Caudate nucleus (tissue), 63 donors: ENCODE measurements at places on chromosomes 2 and 18.

DNA sequence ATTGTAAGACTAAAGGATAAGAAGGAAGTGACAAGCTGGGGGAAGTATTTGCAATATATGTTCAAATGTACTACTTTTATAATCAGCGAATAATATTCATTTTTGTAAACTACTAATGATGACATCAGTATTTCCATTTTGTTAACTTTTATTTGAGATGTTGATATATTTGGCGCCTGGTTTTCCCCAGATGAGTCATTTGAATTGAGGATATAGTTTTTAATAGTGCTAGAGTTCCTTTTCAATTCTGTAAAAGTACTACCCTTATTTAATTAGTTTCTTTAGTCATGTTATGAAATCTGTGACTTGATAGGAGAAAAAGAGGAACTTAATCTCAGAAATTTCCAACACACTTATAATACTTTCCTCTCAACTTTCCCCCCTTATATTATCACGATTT is 495.3 kb downstream of the IRS1 start:
- no peak for DNase-seq

DNA sequence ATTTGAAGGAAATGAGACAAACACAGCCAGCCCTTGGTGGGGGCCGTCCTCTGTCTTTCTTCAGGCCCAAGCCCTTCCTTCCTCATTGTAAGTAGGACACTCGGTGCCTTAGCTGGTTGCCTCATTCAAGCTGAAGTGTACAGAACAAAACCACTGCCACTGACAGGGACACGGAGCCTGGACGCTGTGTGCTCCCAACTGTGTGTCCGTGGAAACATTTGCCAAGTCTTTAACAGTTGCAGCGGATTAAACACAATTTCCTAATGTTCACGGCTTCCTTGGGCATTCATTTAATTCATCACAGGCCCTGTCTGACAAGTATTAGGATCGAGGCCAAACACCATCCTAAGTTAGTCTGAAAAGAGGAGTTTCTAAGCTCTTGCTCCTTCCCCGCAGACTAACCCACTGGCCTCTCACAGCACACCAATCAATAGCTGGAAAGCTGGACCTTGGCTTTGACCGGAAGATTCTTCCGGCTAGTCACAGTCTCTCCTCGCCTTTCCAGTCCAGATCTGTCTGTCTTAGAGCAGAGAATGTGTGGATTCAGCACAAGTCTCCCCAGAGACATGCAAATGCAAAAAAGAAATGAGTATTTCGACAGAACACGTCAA is 68.7 kb upstream of the ACSL3 start:
- peak; percentile 44 for DNase-seq

DNA sequence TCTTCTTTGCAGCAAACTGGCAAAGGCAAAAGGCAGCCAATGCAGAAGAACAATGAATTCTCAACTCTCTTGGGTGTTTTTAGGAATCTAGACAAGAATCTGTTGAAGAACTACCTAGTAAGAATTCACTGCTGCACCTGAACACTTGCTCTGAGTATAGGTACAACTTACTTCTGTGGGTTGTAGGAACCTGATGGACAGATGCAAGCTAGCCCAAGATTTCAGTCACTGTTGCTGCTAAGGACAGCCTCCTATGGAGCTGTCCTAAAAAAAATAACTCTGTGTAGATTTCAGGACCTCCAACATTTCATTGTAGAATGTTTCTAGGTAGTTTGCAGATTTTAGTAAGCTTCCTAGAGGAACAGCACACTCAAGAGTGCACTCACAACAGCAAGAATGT is 363.5 kb downstream of the CBLN2 start:
- DNase-seq, result no peak

- no peak for DNase-seq
Observed at GRCh38 chr2:200451511-200451910, 58.4 kb downstream of the KCTD18 start.

GRCh38 chr2:2872713-2873449 is 504.7 kb downstream of the EIPR1 start:
- no peak for DNase-seq

DNA sequence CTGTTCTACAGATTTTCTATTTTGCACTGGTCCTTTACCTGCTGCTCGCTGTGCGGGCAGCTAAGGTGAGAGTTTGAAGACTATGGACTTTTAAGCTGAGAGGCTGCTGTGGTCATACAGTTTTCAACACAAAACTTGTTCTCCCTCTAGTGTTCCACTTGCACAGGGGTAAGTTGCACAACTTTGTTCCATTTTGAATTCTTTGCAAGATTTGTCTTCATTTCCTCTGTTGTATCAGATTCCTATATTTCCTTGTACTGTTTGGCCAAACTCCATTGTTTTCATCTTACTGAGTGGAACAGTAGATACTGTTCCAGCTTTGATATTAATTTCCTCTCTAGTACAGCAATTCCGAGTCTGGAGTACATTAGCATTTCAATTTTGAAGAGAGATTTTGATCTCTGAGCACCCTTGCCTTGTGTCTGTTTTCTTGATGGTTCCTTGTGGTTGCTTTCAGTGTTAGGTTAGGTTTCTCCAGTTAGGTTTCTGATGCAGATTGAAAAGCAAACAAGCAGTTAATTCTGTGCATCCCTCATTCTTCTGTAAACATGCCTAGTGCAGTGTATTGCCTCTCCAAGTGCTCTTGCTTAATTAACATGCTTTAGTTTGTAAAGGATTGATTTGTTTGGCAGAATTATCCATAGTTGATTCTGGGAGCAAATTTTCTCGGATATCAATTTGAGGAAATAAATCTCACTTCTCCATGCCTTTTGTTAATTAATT is 188.8 kb downstream of the PTPRM start:
- no peak for DNase-seq

DNA sequence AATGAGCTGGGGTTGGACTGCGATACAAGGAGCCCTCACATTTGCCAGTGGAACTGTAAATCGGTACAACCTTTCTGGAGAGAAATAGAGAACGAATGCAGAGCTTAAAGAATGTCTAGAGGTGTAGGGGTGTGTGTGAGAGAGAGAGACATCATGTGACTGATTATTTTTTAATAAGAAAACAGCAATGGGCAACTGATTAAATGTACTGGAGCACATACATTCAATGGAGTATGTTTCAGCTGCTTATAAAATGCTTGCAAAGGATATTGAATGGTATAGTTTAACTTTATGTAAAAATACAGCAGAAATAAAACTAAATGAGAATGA is 391 bp upstream of the TMEM17 start:
- DNase-seq, result no peak

DNA sequence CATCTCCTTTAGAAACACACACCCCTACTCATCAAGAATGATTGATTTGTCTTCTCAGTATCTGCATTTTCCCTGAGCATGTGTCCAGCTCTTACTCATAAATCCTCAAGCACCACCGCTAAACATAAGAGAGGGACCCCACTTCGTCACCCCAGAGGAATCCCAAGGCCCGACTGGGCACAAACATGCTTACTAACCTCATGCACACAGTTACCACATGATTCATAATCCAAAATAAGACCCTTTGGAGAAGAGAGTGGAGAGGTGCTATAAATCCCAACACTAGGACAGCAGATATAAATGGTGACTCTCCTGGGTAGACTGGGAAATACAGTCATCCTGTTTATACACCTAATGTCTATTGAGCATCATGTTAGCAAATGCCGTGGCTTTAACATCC is 843.2 kb upstream of the ID2 start:
- DNase-seq, result no peak
